GM12892 (cell line): ENCODE measurements at places on chromosomes 4 and X.

- no peak for DNase-seq
These were observed 1826.3 kb upstream of the IGFBP7 start for GRCh38 chr4:58936436-58936835.

GRCh38 chr4:107885865-107886264 is 45.5 kb upstream of the CYP2U1 start:
- no peak for DNase-seq

GRCh38 chr4:119286377-119287002 is 35.4 kb downstream of the FABP2 start:
- DNase-seq = no peak

- DNase-seq = no peak
These were observed 72.1 kb downstream of the MAGEC1 start for GRCh38 chrX:141975839-141976238.

GRCh38 chr4:140234697-140235060 is 80.7 kb upstream of the MAML3 start:
- DNase-seq = no peak

DNA sequence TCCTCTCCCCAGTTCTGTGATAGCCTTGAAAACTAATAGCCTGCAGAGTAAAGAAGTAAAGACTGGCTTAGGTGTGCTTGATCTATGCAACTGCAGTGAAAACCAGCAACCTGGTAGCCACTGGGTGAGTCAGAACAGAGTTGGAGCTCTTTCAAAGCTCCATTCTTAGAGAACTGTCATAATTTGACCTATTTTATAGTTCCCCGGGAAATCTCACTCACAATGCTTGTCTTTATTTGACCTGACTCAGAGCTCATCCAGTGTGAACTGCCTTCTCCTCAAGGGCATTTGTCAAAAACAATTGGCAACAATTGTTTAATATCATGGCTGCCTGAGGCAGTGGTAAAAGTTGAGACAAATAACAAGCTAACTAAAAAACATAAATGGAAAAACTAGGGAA is 213.0 kb upstream of the NHS start:
- no peak for DNase-seq

- DNase-seq = no peak
These were observed 13.8 kb upstream of the ATOH1 start for GRCh38 chr4:93814722-93815121.
